ENCODE measurements at places on chromosomes 12 and 14. TPM values are rescaled to one million over a fixed set of nuclear protein-coding genes. Genes with fewer than 3 reads are reported as not detected.

DNA sequence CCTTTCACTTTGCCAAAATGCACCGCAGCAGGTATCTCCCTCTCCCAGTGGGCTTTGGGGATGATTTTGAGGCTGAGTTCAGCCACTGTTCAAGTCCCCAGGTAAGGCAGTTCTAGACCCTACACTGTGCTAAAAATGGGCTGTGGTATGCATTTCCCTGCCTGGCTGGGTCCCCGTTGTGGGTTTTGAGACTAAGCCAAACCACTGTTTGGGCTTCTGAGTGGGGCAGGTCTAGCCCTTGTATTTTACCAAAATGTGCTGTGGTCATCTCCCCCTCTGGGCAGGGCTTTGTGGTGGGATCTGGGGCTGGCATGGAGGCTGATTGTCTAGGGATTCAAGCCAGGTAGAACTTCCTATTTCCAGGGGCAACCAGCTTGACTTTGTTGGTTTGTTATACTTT lies 13.6 kb upstream of the OR4Q3 start:
- DNase-seq, result no peak

DNA sequence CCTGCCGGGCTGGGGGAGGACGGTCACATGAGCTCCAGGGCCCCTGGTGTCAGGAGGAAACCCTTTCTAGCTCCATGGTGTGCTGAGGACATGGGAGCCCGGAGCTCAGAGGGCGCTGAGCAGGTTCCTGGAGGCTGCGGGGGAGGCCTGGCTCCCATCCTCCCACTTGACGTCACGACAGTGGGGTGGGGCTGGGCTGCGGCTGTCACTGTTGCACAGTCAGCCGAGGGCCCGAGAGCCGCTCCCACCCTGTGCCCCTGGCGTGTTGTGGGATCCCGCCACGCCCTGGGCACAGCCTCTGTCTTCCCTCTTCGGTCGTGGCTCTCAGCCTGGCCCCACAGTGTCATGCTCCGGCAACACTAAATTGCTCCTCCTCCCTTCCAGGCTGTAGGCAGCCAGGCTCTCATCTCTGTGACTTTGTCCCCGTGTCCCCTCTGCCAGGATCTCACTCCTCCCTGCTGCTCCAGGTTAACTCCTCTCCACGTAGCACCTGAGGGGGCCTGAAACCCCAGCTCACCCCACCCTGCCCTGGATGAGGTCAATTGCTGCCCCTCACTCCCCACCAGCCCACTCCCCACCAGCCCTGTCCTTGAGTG lies 33.0 kb downstream of the BEGAIN start:
- DNase-seq, result no peak

DNA sequence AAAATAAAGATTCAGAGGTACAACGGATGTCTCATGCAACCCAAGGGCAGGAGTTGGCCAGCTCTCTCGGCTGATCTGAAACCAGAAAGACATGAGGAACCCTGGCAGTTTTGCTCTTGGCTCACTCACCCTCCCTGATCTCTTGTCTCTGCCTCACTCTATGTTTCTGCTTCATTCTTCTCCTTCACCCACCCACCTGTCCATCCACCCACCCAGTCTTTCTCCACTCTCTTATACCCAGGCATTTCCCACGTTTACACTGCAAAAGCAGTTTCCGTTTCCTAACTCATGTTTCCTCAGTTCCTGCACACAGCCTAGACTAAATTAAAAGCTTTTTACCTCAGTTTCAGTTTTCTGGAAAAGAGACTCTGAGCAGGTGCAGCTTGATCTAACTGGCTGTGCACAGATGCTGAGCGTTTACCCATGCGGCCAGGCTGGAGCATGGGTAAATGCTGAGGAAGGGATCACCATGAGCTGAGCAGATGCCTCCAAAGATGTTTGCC lies 157.6 kb downstream of the PRKCH start:
- DNase-seq, result no peak

DNA sequence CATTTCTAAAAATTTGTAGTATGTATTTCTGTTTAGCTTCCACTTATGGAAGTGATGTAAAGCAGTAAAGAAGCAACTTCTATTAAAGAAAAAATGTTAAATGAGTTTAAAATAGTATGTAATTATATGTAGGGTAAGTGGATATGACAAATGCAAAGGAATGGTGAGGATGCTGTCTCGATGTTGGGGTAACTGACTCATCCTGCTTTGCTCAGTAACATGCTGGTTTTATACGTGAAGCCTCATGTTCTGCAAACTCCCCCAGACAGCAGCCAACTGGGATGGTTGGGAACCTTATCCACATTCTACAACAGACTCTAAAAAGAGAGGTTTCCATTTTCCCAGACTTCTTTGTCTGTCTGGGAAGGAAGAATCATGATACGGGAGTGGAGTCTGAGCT lies 1006.4 kb upstream of the TMEM132C start:
- no peak for DNase-seq

The KRT85 gene
- 0.12 TPM for polyA plus RNA-seq

All from left renal pelvis (tissue), 4 donors.